ENCODE measurements at places on chromosomes 5 and 9.

GRCh38 chr5:41199660-41200059 lies 13.7 kb downstream of the C6 start:
- DNase-seq = no peak

DNA sequence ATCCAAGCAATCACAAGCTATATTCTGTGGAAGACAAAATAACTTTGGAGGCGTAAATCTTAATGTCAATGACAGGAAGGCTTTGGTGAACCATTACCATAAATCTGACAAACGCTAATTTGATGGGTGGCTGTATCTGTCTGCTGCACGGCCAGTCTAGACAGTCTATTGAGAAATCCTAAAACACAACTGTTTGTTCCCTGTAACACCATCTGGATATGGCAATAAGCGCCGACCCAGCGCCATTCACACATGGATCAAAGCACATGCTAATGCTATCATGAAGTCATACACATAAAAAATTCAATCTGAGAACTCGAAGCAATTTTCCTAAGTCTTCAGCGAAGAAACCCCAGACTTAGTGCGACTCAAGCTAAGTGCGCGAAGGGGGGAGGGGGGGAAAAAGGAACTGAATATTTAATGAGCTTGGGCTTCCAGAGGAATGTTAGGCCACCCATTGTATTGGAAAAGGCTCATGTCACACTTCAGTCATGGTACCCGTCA lies 95.1 kb downstream of the ARL15 start:
- DNase-seq = no peak

DNA sequence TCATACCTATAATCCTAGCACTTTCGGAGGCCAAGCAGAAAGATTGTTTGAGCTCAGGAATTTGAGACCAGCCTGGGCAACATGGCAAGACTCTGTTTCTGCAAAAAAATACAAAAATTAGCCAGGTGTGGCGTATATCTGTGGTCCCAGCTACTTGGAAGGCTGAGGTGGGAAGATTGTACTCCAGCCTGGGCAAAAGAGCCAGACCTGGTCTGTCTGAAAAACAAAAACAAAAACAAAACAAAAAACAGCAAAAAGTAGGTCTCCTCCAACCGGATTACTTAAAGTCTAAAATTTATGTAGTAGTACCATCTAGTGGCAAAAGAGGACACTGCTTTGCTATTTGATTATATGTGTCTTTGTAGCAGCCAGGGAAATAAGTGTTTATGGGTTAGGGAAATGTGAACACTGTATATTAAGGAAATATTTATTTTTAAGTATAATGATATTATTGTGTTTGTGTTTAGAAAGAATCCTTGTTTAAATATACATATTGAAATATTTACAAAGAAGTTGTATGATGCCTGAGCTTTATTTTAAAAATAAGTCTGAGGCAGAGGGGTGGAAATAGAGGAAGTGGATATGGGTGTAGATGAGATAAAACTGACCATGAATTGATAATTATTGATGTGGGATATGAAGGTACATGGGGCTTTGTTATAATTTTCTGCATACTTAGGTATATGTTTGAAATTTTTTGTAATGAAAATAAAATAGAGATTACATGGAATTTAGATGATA lies 20.0 kb downstream of the APC start:
- peak; percentile 32 for DNase-seq

DNA sequence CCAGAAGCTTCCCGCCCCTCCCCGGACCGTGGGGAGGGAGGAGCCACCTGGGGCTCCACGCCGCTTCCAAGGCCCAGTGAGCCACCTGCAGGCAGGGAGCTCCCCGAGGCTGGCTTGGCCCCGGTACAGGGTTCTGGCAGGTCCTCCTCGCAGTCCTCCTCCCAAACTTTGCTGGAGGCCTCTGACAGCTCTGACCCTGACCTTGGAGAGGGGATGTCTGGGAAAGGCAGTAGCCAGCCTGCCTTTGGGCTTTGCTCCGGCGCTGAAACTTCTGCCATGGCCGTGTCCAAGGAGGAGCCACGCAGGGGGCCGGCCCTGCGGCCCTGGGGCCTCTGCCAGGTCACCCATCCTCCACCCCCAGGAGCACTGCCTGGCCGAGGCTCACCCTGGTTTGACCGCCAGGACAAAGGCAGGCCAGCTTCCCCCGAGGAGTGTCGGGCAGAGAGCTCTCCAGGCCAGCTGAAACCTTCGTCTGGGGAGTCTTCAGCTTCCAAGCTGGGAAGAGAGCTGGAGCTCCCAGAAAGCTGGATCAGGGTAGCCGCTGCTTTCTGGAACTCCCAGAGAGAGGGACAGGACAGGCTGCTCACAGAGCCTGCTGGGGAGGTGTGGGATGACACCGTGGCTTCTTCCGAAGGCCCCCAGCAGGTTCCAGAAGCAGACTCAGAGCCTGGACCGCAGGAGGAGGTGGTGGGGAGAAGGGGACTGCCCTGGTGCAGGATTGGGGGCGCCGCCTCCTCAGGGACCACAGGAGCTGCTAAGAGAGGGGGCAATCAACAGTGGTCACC lies 9.0 kb upstream of the QSOX2 start:
- DNase-seq = no peak

GRCh38 chr5:55991768-55992486 lies 2.8 kb downstream of the IL6ST start:
- no peak for DNase-seq

DNA sequence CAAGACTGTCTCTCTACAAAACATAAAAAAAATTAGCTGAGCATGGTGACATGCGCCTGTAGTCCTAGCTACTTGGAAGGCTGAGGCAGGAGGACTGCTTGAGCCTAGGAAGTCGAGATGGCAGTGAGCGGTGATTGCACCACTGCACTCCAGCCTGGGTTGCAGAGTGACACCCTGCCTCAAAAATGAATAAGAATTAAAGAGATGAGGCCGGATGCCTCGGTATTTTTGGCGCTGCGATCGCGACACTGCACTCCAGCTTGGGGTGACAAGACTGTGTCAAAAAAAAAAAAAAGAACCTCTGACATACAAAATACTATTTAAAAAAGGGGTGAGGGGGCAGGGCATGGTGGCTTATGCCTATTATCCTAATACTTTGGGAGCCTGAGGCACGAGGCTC lies 7.3 kb downstream of the GPBP1 start:
- DNase-seq = no peak

DNA sequence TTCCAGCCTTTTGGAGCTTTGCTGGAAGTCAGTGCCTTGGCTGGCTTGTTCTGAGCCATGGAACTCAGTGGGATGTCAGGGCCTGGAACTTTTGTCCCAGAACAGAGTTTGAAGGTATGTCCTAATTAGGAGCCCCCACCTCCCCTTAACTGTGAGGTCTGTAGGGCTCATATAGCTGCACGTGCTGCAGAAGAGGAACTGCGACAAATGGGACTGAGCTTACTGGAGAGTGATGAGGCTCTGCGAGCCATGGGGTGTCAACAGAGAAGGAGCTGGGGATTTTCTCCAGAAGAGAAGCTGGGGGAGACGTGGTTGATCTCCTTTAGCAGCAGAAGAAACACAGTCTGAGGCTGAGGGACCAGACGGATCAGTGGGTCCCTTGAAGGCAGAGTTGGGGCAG lies 10.9 kb downstream of the TMEM8B start:
- DNase-seq = no peak

DNA sequence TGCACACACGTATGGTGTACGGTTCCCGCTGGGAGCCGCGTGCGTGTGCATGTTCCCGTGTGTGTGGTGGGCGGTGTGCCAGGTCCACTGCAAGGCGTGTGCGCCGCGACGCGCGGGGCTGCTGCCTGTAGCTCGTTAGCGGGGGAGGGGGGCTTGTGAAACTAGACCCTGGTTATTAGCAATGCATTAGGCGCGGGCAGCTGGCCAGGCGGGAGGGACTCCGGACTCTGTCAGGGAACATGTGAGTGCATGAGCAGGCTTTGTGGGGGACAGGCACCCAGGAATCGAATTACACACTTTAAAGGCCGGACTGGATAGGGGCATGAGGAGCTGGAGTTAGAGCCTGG lies 32.2 kb upstream of the ENHO start:
- DNase-seq = no peak

DNA sequence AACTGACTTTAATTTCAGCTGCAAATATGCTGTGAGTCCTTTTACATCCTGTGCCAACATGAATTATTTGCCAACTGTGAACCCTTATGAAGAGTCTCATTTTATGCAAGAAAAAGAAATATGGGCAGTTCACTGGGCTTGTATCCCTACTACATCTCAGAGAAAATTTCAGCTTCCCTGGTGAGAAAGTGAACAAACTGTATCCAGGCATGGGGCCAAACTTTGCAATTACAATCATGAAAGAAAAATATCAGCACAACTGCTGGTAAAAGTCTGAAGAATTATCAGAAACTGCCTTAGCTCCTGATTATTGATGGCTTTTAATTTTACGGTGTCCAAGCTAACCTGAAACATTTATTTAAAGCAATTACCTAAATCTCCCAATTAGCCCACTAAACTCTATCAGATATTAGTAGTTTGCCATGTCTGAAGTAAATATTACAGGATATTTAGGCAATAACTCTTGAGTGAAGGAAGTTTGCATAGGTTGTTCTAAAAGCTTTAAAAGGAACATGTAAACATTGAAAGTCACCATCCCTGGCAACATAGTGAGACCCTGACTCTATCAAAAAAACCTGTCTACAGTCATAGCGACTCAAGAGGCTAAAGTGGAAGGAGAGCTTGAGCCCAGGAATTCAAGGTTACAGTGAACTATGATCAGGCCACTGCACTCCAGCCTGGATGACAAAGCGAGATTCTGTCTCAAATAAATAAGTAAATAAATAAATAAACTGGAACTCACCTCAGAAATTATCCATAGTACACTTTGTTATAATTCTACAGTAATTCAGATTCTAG lies 83.9 kb upstream of the HCN1 start:
- no peak for DNase-seq

DNA sequence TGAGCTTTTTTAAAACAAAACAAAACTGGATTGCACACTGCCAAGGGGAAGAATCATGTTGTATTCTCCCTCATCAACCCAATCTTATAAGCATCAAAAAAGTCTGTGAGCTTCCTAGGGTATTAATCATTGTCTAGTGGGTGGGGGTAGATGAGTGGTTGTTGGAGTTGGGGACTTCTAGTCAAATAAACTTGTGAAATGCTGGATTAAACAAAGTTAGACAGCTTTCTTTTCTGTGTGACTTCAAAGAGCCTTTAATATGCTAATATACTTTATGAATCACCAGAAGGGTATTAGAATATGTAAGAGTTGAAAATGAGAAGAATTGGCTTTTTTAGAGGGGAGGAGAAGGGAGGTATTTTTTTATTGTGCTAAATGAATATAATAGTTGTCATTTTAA lies 87.7 kb downstream of the GALNT10 start:
- DNase-seq = no peak

- DNase-seq = no peak
Observed at GRCh38 chr5:64930672-64931318, 162.1 kb downstream of the CWC27 start.

GRCh38 chr5:98714710-98715288 lies 58.7 kb upstream of the RGMB start:
- DNase-seq = no peak

GRCh38 chr5:69242215-69242927 lies 7.7 kb downstream of the CDK7 start:
- no peak for DNase-seq

DNA sequence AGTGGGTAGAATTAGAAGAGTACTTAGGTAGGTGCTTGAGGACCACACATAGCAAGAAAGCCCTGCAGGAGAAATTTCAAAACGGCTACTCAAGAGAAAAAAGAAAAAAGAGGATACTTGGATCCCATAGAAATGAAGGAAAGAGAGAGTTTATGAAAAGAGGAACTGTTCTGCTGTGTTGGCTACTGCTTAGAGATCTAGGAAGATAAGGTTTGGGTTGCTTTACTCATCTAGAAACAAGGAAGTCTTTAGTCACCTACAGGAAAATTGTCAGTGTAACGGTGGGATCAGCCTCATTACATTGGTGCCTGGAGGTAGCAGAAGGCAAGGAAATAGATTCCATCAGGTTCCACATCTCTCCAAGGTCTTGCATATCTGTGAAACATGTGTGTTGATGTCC lies 14.8 kb upstream of the C5orf46 start:
- DNase-seq = no peak

DNA sequence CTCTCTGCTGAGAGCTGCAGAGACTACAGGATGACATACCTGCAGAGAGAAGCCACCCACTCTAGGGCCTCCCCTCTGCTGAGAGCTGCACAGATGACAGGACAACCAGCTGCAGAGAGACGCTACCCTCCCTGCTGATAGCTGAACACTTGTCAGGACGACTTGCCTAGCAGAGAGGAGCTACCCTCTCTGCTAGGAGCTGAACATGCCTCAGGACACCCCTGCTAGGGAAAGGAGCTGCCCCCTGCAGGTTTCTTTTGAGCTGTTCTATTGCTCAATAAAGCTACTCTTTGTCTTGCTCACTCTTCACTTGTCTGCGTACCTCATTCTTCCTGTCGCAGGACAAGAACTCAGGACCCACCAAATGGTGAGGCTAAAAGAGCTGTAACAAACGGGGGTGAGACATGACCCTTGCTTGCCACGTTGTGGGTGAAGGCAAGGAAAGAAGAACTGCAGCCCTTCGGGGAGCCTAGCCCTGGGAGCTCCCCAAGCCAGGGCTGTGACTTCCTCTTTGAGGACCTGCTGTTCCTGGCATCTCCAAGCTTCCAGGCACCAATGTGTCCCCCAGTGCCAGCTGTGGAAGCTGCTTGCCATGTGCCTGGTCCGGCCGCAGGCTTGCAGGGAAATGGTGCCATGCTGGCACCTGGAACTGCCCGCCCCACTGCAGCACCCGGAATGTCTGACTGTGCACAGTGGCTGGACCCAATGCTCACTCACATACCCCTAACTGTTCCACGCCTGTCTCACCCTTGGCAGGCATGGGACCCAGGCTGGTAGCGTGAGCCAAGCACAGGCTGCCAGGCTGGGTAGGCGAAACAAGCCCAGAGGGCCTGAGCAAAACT lies 5.1 kb upstream of the TESK1 start:
- no peak for DNase-seq

DNA sequence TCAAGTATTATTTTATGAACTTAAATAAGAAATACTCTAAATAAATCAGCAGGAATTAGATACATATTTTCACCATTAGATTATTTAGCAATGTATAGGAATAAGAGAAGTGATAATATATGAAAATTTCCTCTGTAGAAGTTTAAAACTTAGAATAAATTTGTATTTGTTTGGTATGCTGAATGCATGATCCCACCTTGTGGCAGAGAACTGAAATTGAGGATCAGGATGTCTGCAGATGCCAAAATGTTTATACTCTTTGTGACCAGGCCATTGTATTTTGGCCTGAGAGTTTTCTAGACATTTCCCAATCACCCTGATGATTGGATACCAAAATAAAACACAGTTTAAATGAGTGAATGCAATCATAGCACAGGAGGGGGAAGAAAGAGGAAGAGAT lies 6.3 kb downstream of the TYRP1 start:
- DNase-seq = no peak

DNA sequence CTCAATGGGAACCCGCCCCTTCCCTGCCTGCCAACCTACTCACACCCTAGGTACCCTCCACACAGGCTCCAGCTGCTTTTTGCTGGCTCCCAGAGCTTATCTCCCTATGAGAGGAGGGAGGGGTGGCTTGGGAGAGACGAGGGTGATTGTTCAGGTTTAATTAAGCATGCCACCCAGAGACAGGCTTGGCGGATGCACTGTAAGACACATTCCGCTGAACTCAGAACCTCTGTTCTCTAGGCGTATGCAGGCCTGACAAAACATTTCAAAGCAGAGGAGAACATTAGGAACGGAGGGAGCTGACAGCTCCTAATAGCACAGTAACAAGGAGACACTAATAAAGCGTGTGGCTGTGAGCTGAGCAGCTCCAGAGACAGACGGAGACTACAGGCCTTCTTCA lies 80.1 kb downstream of the TRIM32 start:
- DNase-seq = no peak
